ENCODE measurements at places on chromosomes 3 and 15.

DNA sequence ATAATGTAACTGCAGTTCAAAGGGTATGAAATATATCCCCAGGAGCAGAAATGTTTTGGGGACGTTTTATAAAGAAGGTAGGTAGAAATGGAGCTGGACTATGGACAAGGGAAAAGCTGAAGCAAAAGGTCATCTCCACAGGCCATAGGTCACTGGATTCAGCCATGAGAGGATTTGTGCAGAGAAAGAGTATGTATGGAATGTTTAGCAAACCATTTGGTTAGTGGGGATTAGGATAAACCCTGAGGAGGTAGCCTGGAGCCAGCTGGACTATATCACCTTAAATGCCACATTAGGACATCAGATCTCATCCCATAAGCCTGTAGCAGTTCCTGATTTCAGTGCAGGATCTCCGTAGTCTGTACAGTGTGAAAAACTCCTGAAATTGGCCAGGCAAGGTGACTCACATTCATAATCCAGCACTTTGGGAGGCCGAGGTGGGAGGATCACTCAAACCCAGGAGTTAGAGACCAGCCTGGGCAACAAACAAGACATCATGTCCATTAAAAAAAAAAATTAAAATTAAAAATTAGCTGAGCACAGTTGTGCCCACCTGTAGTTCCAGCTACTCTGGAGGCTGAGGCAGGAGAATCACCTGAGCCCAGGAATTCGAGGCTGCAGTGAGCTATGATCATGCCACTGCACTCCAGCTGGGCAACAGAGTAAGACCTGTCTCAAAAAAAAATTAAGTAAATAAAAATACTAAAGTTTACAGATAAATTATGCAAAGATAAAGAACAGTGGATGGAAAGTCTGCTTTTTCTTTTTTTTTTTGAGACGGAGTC is 4.7 kb downstream of the IP6K1 start:
- DNase-seq = no peak

DNA sequence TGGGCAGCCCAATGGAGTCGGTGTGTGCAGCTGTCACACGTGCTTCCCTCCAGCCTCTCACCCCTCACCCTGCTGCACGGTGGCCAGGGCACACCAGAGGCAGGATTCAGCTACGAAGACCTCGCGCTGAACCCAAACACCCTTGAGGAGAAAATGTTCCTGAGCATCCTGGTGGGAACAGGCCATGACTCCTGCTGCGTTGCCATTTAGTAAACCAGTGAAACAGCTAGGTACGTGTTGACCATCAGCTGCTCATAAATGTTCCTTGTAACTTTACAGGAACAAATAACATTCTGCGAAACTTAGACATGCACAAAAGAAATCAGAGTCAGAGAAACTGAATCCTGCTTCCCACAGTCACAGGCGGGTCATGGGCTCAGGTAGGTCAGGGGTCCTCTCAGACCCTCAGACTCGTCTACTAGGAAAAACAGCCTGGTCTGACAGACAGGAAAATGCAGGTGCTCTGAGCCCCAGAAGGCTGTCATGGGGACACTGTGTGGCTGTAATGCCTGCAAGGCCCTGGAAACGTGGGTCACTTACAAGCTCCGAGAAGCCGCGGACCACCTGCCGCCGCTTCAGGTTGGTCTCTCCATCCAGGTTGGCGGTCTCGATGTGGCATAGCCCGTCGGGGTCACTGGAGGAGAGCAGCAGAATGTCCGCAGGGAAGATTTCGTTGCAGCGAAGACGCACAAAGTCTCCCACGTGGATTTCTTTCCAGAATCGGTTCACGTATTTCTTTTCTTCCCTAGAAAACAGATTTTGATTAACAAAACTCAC is 82.5 kb downstream of the ATP10A start:
- no peak for DNase-seq

DNA sequence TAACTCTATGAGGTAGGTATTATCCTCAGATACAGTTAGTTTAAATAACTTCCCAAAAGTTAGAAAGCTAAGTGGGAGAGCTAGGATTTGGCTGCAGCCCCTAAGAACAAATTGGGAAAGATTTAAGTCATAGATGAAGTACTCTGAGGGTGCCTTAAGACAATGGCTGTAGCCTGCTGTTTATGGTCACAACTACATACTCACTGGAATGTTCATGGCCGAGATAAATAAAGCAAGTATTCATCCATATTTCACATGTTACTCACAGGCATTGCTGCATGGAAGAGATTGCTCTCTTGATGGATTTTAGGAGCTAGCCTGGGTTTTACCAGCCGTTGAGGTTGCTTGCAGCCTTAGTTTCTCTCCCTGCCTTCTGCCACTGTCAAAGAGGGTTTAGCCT is 145.0 kb downstream of the CMSS1 start:
- no peak for DNase-seq

DNA sequence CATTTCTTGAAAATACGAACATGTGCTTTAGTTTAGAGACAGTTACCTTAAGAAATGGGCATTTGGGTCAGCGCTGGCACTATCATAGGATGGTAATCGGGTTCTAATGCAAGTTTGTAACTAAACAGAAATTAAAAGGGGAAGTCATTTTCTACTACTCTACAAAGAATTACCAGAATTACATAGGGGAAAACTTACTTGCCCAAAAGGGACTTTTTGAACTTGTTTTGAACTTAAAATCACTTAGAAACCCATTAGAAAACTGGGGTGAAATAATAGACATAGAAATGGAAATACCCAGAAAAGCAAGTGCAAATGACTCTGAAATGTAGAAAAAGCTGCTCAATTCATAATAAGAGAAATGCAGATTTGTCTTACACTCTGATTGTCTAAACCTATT is 44.9 kb downstream of the SPATA16 start:
- DNase-seq = no peak

GRCh38 chr3:117441851-117442250 is 732.3 kb downstream of the TUSC7 start:
- DNase-seq = no peak

DNA sequence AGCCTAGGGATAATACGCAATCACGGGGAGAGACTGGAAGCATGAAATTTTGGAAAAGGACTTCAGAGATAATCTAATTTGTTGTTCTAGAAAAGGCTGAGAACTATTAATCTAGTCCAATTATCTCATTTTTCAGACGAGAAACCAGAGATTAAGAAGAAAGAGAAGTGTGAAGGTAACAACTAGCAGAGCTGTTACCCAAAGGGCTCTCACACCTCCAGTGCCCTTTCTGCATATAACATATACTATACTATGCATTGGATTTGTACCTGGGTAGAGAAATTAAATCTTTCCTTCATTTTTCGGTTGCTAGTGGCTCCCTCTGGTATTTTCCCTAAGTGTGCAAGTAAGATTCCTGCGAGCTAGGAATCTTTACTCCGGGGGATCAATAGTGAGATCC is 13.4 kb upstream of the TM4SF19 start:
- no peak for DNase-seq

DNA sequence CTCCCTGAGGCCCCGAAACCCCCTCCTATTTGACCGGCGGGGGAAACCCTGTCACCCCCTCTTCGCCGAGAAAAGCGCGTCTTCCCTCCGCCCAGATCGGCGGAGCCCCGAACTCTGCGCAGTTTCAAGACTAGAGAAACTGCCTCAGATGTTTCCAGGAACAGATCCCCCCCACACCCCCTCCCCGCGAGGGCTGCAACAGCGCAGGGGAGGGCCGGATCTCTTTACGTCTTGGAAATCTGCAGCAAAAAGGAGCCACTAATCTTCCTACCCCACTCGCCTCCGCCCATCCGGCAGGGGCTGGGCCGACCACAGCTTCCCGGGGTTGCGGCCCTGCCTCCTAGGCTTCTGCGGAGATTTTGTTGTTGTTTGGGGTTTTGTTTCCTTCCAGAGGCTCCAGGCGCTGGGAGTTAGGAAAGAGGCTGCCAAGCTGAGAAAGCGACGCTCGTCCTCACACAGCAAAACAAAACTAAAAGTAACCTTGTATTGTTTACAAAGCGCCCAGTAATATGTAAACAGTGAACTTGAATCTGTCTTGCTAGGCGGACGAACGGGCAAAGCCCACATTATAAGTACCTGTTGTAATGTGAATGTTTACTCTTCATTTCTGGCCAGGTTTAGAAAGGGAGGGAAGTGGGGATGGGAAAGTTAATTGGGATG is 2.2 kb downstream of the FOXB1 start:
- DNase-seq = no peak

GRCh38 chr15:25422021-25422420 is 16.8 kb downstream of the UBE3A start:
- DNase-seq = no peak

- no peak for DNase-seq
Measured at GRCh38 chr3:186217820-186218164, 108.9 kb upstream of the ETV5 start.

DNA sequence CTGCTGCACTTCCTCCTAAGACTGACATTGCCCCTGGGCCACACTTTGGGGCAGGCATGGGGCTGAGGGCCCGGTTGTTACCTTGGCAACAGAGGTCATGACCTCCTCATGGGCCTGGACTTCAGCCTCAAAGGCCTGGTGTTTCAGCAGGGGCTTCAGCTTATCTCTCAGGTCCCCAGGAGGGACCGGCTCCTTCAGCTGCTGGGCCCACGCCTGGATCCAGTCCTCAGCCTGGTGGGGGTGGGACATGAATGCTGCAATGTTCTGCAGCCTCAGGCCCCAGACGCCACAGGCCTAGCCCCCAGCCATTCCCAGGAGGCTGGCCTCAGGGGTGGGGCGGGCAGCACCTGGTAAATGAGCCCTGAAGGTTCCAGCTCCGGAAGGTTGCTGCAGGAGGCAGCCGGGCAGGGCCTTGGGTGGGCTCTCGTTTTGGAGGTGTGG is 27.6 kb downstream of the SPTBN5 start:
- DNase-seq = no peak

GRCh38 chr3:120198305-120198878 is 86.6 kb downstream of the GPR156 start:
- no peak for DNase-seq

- DNase-seq = no peak
Measured at GRCh38 chr3:178406206-178406605, 130.0 kb upstream of the KCNMB2 start.

GRCh38 chr3:16885593-16886302 is 993 bp downstream of the PLCL2 start:
- DNase-seq = no peak

DNA sequence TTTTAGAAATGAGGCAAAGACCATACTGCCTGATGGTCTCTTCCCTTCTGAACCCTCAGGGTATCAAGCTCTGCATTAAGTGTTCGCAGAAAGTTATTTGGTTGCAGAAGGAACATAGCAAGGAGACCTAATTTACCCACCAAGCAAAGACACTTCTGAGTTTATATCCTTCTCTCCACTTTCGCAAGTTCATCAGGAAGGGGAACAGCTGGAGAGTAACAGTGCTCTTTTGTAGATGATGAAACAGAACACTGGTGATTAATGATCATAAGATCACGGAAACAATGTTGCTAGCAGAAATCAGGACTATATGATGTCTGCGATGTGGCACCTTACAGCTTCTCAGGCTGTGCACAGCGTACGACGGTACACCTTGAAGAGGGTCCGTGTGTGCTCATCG is 62.1 kb downstream of the NCEH1 start:
- no peak for DNase-seq

DNA sequence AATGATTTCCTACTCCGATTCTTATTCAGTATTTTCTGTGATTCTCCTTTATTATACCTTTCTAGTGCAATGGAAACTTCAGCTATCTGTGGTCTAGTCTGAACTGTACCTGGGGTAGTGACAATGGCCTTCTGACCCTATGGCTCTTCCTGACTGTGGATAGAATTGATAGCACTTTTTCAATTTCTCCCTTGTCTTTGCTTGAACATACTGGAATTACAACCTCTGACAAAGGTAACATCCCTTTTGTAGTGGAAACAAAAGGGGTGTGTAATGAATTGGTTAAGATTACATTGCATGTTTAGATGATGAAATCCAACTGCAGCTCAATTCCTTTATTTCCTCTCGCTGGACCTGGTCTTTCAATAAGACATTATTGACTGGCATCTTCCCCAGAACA is 21.0 kb upstream of the SOX2 start:
- no peak for DNase-seq

All from activated CD4-positive, alpha-beta T cell treated with anti-CD3 and anti-CD28 coated beads, Interleukin-2, amount 50 U/mL, for 24 hours (primary cell).